ENCODE measurements at places on chromosomes 5 and 9. TPM values are rescaled to one million over a fixed set of nuclear protein-coding genes. Genes with fewer than 3 reads are reported as not detected.

GRCh38 chr5:73825736-73826135 is 199.7 kb downstream of the ARHGEF28 start:
- DNase-seq, result no peak

DNA sequence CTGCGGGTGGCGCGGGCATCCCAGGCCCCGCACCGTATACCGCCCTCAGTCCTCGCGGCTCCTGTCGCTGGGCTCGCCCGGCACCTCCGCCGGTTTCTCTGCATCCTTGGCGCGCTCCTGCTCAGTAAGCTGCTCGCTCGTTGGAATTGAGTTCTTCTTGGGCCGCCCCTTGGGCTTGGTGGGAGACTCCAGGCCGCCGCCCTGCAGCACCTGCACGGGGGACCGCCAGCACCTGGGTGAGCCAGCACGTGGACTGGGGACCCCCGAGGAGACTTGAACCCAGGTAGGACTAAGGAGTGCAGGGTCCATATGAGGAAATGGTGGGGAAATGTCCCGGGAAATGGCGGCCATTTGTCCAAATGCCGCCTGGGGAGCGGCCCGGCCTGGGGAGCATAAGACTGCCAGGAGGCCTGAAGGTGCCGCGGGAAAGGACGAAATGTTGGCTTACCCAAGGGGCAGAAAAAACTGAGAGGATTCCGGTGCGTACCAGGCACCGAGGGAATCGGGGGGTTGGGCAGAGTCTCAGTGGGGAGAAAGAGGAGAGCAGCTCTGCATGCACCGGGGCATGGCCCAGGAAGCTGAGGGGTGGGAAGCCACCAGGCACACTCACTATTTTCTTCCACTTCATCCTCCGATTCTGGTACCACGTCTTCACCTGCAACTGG is 2.9 kb downstream of the BARX1 start:
- no peak for DNase-seq

- no peak for DNase-seq
These were observed 55.1 kb upstream of the SLC1A1 start for GRCh38 chr9:4435197-4435596.

DNA sequence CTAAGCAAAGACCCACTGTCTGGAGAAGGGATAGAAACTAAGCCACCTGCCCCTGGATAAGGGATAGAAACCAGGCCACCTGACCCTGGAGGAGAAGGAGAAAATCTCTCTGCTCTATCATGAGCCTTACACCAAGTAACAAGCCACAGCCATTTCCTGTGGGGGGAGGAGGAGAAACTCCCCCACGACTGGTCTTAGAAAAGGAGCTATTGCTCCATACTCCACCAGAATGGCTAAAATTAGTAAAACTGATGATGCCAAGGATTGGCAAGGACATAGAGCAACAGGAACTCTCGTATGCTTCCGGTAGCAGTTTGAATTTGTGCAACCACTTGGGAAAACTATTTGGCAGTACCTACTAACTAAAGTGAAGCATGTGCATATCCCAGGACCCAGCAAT is 70.8 kb downstream of the ACTL7B start:
- no peak for DNase-seq

DNA sequence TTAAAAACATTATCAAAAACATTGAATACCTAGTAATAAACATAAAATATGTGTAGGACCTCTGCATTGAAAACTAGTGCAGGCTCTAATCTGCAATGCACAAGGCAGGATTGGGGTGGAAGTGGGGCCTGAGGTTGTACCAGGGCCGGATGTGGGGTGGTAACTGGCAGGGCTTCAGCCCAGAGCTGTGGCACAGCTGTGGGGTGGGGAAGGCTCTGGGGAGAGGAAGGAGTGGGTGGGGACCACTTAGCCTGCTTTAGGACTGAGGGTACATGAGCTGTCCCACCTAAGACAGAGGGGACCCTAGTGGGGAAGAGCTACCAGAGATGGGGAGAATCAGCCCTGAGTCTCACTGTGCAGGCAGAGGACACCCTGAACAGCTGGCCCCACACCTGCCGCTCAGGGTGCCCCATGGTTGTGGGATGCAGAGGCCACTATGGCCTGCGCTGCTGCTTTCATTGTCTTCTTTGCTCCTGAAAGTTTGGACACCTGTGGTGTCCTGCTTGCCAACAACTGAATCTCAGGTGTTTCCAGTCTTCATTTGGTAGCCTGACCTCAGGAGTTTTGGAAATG is 311.4 kb downstream of the TLE4 start:
- no peak for DNase-seq

DNA sequence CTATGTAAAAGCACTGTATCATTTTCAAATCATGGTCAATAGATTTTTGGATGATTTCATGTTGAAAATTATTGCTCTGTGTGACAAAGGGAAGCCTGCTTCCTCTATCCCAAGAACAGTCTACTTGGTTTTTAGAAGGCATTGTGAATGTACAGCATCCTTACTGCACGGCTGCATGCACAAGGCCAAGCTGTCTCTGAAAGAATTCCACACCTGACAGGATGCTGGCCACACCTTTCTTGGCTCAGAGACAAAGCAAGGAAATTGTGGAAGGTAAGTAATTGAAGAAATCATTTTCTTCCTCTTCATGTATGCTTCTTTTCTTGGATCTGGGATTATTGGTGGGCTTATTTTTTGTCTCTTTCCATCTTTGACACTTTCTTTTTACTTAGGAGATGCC is 53.7 kb upstream of the VCAN start:
- DNase-seq, result no peak

- no peak for DNase-seq
These were observed 11.4 kb downstream of the SLIT3 start for GRCh38 chr5:169289520-169289919.

GRCh38 chr5:122219436-122220166 is 90.3 kb downstream of the ZNF474 start:
- DNase-seq, result peak; percentile 21

- DNase-seq, result no peak
These were observed 36.8 kb downstream of the UGT3A2 start for GRCh38 chr5:36029914-36030313.

GRCh38 chr9:130830231-130830760 is 4.8 kb upstream of the ABL1 start:
- no peak for DNase-seq

DNA sequence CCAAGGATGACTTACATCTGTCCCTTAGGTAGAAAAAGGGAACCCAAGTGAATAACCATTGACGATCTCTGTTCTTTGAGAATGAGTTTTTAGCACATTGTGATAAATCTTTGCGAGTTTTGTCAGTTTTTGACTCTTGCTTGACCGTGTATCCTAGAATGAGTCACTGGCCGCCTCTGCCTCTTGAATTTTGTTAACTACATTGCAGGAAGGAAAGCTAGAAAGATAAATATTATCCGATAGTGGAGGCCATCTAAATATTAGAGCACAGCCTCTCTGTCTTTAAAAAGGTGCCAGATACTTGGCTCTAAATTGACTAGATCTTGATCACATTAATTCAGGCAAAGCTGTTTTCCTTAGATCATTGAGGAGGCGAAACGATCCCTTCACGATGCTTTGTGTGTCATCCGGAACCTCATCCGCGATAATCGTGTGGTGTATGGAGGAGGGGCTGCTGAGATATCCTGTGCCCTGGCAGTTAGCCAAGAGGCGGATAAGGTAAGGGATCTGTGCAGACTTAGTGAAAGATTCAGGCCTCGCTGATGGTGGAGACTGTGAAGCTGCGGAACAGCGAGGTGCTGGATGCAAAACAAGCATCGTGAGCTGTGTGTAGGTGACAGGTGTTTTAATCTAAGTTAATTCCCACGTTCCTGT is 12.2 kb downstream of the CCT5 start:
- DNase-seq, result no peak

- DNase-seq, result no peak
These were observed 206.6 kb downstream of the SEMA5A start for GRCh38 chr5:9339206-9339818.

DNA sequence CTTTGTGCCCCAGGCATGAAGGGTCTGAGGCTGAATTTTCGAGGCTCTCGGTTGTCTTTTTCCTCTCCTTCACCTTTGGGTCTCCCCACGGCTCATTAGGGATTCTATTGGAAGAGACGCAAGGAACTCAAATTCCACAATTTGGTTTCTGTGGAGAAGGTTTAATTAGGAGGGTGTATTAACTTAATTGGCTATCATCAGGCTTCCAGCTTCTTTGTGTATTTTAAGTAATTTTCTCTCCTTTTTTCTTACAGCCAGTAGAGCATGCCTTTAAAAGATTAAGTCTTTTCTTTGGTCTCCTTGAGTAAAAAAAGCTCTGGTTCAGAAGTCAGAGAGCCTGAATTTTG is 115.4 kb downstream of the PDZD2 start:
- DNase-seq, result no peak

DNA sequence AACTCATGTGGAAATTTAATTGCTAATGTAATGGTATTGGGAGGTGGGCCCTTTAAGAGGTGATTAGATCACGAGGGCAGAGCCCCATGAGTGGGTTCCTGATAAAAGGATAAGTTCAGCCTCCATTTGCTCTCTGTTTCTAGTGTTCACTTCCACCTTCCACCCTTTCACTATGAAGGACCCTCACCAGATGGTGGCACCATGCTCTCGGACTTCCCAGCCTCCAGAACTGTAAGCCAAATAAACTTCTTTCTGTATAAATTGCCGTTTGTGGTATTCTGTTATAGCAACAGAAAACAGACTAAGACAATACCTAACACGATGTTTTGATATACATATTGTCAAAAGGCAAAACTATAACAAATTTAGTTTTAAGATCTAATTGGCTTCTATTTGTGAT is 166.2 kb downstream of the DEPDC1B start:
- no peak for DNase-seq

GRCh38 chr5:132488590-132488989 is 2.0 kb downstream of the IRF1 start:
- no peak for DNase-seq

- no peak for DNase-seq
These were observed 128.3 kb downstream of the DOCK2 start for GRCh38 chr5:169765176-169765996.

DNA sequence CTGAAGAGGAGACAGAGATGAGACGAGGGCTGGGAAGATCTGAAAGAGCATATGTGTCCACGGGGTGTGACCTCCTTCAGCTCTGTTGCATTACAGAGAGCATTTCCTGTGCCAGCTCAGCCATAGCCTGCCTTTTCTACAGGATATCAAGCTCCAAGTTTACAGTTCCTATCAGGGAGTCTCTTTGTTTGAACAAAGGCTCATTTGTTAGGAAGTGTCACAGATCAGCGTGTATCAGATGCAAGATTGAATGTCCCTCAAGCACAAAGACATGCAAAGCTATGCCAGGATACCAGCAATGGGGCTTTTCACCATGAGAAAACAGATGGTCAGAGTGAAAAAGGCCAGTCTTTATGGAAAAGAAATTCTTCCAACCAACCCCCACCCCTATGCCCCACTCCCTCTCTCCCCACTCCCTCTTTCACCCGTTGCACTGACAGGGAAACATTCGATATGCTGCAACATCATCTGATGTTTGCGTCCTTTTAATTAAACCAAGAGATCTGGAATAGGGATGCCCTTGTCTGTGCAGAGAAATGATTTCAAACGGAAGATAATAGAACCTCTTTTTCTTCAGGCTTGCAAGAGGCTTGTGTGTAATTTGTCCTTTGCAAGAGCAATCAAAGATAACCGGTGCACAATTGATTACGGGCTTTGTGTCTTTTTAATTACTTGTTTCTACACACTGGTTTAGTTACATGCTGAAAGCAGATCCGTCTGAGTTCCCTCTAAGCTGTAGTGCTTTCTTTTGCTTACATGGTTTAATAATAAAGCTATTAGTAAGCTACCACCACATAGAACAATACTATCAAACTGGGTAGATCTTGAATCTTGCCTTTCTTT is 263.1 kb upstream of the RGMB start:
- no peak for DNase-seq

DNA sequence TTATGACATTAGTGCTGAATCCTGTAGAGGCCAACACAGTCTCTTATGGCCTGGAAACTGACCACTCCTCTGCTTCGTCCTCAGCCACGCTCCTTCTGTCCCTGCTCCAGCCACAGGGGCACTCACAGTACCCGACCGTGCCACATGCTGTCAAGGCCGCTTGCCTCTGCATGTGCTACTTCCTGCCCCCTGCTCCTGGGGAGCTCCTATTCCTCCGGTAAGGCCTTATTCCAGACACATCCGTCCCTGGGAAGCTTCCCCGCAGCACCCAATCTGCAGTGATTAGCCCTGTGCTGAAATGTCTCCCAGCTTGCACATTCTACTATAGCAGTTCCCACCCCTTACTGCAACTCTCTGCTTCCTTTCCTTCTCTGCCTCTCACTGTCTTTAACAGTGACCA is 187.5 kb downstream of the CRB2 start:
- DNase-seq, result no peak

DNA sequence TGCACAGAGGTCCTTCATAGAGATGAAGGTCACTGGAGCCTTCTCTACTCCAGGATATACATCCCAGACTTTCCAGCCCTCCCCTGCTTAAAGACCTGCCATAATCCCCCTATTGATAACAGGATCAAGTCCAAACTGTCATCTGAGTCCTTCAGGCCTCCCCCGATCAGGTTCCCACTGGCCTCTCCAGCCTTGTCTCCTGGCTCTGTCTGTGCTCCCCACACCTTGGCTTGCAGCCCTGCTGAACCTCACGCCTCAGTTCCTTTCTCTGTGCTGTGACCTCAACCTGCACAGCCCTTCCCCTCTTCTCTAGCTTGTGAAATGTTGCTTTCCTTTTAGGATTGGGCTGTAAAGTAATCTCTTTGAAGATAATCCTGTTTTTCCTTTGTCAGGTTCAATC is 2.5 kb upstream of the HRH2 start:
- DNase-seq, result no peak

DNA sequence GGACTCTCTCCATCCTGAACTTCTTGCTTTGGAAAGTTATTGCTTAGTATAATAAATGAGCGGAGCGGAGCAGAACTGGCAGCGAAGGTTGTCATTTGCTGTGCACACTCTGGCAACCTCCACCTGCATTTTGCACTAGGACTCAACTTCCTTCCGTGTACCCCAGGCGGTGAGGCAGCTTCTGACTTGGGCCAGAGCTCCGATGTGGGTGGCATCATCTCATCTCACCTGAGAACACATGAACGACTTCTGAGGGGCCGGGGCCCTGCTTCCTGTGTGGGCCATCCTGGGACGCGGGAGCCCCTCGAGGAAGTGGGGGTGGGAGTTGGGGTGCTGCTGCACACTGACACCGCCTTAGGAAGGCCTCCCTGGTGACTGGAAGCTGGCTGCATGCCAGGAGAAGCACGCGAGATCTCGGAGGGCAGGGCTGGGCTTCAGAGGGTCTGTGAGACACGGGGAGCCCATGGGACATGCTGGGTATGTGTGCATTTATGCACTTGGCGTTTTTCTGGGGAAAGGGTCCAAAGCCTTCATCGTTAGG is 56.5 kb upstream of the COL5A1 start:
- DNase-seq, result no peak

The TTC16 gene
- total RNA-seq, result 0.15 TPM

The SH3GLB2 gene
- 35.3 TPM for total RNA-seq

The C9 gene
- total RNA-seq, result not detected

The GDA gene
- total RNA-seq, result 2.0 TPM

The HCN1 gene
- total RNA-seq, result 0.17 TPM

The PDLIM4 gene
- total RNA-seq, result 3.8 TPM

The SIT1 gene
- 0.32 TPM for total RNA-seq

The SWI5 gene
- 16.2 TPM for total RNA-seq

The SHROOM1 gene
- 5.7 TPM for total RNA-seq

Data from left ventricle myocardium superior (tissue), 1 donor.